ENCODE measurements at places on chromosomes 5 and 9.

DNA sequence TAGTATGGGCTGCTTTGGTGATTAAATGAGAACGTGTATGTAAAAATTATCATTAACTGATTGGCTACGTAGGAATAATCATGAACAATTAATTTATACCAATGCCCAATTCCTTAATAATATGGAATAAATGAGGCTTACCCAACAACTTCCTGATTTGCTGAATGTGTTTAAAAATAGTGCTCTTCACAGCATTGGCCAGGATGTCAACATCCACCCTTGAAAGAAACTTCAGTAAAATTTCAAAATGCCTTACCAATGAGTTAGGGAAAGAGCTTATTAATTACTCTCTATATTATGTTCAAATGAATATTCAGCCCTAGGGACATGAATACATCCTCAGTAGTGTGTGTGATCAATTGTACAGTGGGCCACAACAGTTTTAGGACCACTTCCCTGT, 401.4 kb downstream of the PSAT1 start:
- no peak for DNase-seq

- DNase-seq = no peak
Measured at GRCh38 chr9:104269996-104270963, 176.2 kb downstream of the SMC2 start.

DNA sequence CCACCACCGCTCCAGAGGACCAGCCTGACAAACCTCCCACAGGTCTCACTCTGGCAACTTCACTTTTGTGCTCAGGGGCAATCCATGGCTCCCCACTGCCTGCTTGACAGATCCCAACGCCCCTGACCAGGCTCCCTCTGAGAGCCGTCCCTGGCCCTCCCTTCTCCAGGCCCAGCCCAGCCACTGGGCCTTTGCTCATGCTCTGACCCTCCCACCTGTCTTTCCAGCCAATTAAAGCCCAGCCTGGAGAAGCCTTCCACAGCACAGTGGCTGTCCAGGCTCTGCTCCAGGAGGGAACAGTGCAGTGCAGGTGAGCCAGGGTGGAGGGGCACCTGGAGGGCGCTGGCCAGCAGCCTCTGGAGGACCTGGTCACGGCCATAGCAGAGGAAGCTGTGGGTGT, 3.3 kb downstream of the ENTPD2 start:
- no peak for DNase-seq

DNA sequence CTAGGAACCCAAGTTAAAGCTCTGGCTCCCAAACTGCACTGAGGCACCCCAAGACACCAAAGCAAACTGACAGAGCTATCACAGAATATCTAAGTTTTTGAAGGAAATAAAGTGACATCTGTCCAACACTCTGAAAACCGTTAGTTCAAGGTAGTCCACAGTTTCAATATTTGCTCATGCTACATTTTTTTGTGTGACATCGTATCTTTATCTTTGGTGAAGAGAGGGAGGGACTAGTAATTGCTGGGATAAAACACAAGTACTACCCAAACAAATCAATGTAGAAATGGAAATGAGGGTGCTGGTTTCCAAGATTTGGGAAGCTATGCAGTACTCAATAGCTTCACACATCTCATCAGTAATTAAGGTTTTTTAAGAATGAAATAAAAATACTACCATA, 20.6 kb downstream of the LIFR start:
- DNase-seq = no peak

DNA sequence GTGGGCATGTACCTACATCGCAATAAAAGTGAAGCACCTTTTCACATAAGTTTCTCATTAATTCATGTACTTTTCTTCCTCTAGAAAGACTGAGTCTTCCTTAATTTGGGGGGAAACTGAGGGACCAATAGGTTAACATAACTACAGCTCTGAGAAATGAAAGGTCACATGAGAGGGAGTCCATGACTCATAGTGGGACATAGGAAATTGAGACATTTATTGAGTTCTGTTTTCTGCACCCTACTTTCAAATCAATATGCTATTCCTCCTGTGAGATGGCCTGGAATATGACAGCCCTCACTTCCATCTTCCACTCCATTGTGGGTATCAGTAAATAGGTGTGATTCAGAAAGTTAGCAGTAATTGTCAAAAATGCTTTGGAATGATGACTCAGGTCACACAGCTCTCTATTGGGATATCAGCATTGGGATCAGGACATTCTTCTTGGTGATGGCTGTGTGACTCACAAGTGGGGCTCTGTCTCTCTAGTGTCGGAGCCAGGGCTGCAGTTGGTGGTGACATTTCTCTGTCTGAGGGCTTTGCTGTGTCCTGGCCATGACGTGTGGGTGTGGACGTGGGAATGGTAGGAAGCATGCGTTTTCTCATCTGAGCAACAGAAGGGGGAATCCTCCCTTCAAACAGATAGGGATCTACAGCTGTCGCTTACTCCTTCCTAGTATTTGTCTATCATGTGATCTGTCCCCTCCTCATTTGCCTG, 125.0 kb downstream of the TRIO start:
- DNase-seq = no peak

GRCh38 chr9:87678650-87679355, 47.1 kb upstream of the CTSL start:
- peak; percentile 51 for DNase-seq

DNA sequence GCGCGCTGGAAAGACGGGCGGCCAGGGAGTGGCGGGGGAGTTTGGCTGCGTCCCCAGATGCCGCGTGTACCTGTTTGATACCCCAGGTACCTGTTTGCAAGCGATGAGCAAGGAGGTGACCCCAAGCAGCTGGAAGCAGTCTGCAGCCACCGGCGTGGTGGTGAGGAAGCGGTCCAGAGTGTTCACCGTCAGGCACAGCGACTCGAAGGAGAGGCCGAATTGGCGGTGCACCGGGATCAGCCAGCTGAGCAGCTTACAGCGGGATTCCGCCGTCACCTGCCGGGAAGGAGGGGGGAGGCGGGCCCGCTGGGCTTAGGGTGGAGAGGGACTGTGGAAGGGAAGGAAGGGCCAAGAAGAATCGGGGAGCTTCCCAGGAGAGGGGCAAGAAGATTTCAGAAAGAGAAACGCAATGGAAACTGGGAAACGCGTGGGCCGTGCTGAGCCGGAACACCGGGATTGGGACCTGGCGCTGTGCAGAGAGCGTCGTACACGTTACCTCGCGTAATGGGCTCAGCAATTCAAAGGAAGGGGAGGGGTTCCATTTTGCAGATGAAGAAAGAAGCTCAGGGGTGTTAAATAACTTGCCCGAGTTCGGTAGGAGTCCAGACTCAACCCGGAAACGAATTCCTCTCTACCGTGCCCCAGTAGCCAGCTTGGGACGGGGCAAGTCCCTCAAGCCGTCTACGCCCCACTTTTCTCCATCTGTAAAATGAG, 980 bp downstream of the CCNO start:
- DNase-seq = no peak

DNA sequence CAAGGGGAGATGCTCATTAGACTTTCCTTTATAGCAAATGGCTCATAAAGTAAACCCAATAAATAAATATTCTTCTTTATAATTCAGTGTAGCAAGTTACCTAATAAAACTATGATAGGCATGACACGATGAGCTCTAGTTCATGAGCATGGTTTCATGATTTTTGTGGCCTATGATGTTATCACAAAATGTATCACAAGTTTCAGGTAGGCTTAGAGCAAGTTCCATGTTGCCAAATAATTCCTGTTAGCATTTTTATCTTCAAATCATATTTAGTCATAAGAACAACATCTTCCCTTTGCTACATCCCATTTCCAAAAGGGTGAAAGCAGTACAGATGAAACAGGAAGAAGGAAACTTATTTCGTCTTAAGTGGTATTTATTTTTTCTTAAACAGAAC, 200.2 kb downstream of the ENC1 start:
- DNase-seq = no peak

DNA sequence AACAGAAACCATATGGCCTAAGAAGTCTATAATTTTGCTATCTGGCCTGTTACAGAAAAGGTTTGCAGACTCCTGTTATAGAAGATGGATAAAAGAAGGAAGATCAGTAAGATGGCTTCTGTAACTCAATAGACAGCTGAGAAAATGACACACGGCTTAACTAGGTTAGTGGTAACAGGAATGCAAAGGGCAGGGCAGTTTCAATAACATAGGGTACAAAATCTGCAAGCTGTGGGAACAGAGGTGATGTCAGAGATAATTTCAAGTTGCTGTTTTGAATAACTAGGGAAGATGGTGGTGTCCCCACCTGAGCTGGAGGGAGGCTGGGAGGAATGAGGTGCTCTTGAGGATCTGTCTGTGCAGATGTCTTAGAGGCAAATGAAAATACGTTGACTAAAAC, 106.5 kb downstream of the GLIS3 start:
- no peak for DNase-seq

- no peak for DNase-seq
Measured at GRCh38 chr5:41457094-41457493, 53.3 kb downstream of the PLCXD3 start.

GRCh38 chr5:32833127-32833526, 122.0 kb downstream of the NPR3 start:
- no peak for DNase-seq
